ENCODE measurements at places on chromosomes 1 and 21.

GRCh38 chr21:33403786-33404585 is 773 bp downstream of the IFNGR2 start:
- DNase-seq, result no peak

DNA sequence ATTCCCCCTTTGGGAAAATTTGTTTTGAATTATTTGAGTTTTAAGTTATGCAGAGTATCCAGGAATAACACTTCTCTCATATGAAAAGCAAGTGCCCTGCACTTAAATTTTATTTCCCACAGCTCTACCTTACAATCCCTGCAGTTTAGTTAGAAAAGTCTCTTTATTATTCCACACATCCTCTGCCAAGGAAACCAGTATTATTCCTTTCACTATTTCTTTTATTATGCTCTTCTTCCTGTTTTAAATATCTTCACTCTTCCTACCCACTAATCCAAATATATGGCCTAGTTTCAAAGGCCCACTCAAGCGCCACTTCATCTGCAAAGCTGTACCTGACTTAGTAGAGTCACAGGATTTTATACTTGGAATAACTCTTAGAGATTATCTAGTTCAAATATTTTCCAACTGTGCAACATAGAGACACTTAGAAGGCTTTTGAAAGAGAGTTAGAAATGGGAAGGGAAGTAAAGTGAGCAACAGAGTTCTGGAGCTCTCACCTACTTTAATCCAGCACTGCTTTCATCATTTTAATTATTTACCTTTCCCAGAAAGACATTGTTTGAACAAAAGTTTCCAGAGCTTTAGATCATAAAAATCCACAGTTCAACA is 97.2 kb upstream of the LYPLAL1 start:
- no peak for DNase-seq

DNA sequence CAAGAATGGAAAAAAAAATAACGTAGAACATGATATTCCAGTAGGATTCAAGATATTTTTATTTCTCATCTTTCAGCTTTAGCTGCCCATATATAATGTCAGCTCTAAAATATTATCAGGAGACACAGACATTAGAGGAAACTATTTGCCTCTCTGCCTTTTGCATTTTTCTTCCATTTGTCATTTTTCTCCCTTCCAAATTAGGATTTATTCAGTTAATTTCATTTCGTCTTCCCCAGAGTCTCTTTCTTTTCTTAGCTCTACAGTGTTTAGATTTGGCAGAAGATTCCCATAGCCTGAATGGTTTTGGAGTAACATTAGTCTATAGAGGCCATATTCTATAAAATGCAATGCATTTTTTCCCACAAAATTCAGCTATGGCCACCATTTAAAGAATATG is 5.1 kb upstream of the ENAH start:
- DNase-seq, result no peak

DNA sequence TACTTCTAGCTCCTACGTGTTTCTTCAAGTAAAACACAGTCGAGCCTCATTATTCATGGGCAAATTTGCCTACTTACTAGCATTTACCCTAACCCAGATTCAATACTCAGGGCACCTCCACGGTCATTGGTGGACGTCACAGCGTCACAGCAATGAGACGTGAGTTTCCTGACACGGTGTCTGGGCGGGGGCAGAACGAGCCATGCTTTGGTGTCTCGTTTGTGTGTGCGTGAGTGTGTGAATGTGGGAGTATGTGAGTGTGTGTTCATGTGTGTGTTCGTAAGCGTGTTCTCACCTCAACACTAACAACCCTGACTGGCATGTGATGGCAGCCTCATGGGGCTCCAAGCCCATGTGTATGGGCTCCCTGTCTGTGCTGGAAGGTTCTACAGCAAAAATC is 17.5 kb upstream of the COL18A1 start:
- DNase-seq, result no peak

DNA sequence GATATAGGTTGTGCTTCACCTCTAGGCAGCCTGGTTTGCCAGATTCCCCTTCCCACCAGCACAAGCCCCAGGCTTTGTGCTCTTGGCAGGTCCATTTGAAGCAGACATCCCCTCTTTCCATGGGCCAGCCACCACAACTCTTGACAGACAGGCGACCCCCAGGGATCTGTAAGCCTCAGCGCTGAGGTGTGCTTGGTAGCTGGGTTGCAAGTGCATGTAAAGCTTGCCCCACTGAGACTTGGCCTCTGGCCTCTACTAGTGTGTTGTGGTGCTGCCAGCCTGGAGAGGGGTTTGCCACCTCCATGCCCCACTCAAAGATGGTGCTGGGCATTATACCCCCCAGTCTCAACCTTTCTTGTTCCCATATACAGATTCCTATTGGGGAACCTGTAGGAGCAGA is 103.9 kb downstream of the HMCN1 start:
- DNase-seq, result no peak

- no peak for DNase-seq
These were observed 72.9 kb upstream of the RGS4 start for GRCh38 chr1:162996261-162996660.

- DNase-seq, result no peak
These were observed 358.3 kb downstream of the USP25 start for GRCh38 chr21:16088056-16088455.

DNA sequence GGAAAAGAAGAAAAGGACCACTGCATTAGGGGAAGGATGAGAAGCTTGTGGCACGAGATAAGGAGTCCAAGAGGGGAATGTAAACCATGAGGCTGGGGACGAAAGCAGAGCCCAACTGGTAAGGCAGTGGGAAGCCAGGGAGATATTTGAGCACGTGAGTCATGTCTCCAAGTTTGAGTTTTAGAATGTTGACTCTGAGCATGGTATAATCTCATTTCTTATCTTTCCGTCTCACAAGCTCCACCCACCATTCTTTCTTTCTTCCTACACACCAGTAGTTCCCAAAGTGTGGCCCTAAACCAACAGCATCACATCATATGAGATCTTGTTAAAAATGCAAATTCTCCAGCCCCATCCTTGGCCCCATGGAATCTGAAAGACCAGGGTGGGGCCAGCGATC is 145.3 kb downstream of the PLPP3 start:
- no peak for DNase-seq

- no peak for DNase-seq
These were observed 685 bp downstream of the CRTC2 start for GRCh38 chr1:153957744-153958110.

All from stimulated activated CD8-positive, alpha-beta memory T cell treated with anti-CD3 and anti-CD28 coated beads, Interleukin-4, amount 100 ng/mL, for 1 hour (primary cell).